ENCODE measurements at places on chromosomes 2 and 18. TPM values are rescaled to one million over a fixed set of nuclear protein-coding genes. Genes with fewer than 3 reads are reported as not detected.

DNA sequence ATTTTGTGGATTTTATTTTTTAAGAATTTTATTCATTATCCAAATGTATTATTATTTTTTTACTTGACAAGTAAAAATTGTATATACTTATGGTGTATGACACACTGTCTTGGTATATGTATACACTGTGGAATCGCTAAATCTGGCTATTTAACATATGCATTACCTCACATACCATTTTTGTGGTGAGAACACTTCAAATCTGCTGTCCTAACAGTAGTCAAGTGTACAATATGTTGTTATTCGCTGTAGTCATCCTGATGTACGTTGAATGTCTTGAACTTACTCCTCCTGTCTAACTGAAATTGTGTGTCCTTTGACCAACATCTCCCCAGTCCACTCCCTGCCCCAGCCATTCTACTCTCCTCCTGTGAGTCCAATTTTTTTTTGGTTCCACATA, 153.2 kb upstream of the PTPRM start:
- H3K27me3 ChIP-seq = no peaks in the 10 kb centered on the region
- peaks cover 4% of the 10 kb centered on the region for H3K4me1 ChIP-seq
- no peak for DNase-seq
- H3K36me3 ChIP-seq = no peaks in the 10 kb centered on the region

GPR39 gene
- 0.50 TPM for total RNA-seq

CPLX4 gene
- not detected for total RNA-seq

SCYGR4 gene
- total RNA-seq = not detected
